ENCODE measurements at places on chromosomes 12 and 14. TPM values are rescaled to one million over a fixed set of nuclear protein-coding genes. Genes with fewer than 3 reads are reported as not detected.

Gene ETFBKMT
- total RNA-seq: 2.7 TPM

Gene CD163
- not detected for total RNA-seq

Gene CIROP
- total RNA-seq: not detected

Gene RNF10
- 165 TPM for total RNA-seq

Gene TMTC2
- total RNA-seq: 5.5 TPM

Gene PAPOLA
- 251 TPM for total RNA-seq

Gene RIPK3
- total RNA-seq: 2.1 TPM

Gene PTCSC3
- not detected for total RNA-seq

Gene SYNDIG1L
- not detected for total RNA-seq

Gene PLEKHG7
- not detected for total RNA-seq

Gene LRRC10
- not detected for total RNA-seq

Gene ZNF839
- total RNA-seq: 9.4 TPM

Gene CYP27B1
- 0.80 TPM for total RNA-seq

Data from thoracic aorta endothelial cell (primary cell).